ENCODE measurements at places on chromosomes 11 and 22.

- no peak overlapping the region for H3K27ac ChIP-seq
- no peaks in the 10 kb centered on the region for H3K4me1 ChIP-seq
- peaks cover 12% of the 10 kb centered on the region for H3K27me3 ChIP-seq
- no peaks in the 10 kb centered on the region for H3K36me3 ChIP-seq
- DNase-seq, result no peak
Observed at GRCh38 chr11:13480198-13480597, 15.6 kb downstream of the PTH start.

DNA sequence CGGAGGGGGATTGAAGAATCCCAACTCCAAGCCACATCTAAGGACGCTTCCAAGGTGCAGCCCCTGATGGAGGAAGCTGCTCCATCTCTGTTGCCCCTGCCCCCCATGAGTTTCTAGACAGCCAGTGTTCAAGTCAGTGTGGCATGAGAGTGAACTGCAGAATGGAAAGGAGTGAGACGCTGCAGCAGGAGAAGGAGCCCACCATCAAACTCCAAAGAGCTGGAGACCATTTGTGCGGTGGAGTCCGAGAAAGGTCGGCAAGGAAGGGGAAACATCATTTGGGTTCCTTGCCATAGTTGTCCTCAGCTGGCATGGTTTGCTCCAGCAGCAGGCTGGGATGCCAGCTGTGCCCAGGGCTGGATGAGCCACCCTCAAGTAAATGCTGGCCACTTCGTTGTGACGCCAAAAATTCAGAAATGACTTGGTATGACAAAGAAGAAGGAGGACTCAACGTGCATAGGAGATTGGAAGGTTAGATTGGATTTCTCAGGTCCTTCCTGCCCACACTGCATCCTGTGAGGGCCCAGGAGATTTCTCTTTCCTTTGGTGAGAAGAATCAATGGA is 16.4 kb downstream of the APOL2 start:
- H3K4me1 ChIP-seq, result no peaks in the 10 kb centered on the region
- H3K36me3 ChIP-seq, result peaks cover 8% of the 10 kb centered on the region
- H3K27ac ChIP-seq, result no peak overlapping the region
- H3K4me3 ChIP-seq, result no peak overlapping the region
- DNase-seq, result no peak
- peaks cover 8% of the 10 kb centered on the region for H3K27me3 ChIP-seq

- no peak overlapping the region for H3K27ac ChIP-seq
- no peaks in the 10 kb centered on the region for H3K36me3 ChIP-seq
- DNase-seq, result no peak
- H3K4me3 ChIP-seq, result no peak overlapping the region
Observed at GRCh38 chr11:132206993-132207392, 836.6 kb downstream of the NTM start.

DNA sequence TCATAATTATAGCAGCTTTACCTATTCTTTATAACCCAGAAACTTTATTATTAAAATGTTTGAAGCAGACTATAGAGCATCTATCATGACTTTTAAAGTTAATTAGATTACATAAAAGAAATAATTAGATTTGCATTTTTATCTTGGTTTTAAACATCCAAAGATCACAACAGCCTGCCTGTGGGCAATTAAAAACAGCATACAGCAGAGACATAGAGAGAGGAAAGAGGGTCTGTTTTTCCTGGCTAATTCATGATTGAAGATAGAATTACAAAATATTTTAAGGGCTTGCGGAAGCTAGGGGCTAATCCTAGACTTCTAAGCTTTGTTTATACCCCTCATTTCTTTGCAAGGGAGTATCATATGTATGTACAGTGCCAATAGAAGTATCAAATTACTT is 178.1 kb downstream of the SOX6 start:
- no peaks in the 10 kb centered on the region for H3K36me3 ChIP-seq
- no peaks in the 10 kb centered on the region for H3K27me3 ChIP-seq
- H3K27ac ChIP-seq, result no peak overlapping the region
- H3K4me3 ChIP-seq, result no peak overlapping the region

GRCh38 chr11:110453684-110454354 is 24.1 kb downstream of the FDX1 start:
- H3K4me1 ChIP-seq, result peaks cover 24% of the 10 kb centered on the region
- H3K4me3 ChIP-seq, result peak overlapping the region; percentile 22
- no peak overlapping the region for H3K27ac ChIP-seq

GRCh38 chr11:44879432-44879831 is 71.3 kb downstream of the TP53I11 start:
- no peaks in the 10 kb centered on the region for H3K4me1 ChIP-seq
- no peak overlapping the region for H3K4me3 ChIP-seq
- no peak for DNase-seq
- no peaks in the 10 kb centered on the region for H3K27me3 ChIP-seq
- H3K36me3 ChIP-seq, result no peaks in the 10 kb centered on the region

DNA sequence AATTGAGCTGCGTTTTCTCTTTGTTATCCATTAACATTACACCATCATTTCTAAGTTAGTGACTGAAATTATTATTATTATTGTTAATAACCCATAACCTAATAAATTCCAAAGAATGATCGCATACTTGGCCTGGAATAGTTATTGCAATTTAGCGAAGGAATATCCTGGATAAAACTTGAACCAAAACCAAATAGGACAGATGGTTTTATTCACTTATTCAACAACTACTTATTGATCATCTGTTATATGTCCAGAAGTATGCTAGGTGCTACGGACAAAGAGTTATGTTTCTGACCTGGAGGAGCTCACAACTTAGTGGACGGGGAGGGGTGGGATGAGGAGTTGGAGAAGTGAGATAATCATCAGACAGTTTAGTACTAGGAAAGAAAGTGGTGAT is 44.8 kb upstream of the ARHGAP20 start:
- H3K36me3 ChIP-seq, result no peaks in the 10 kb centered on the region
- H3K4me3 ChIP-seq, result no peak overlapping the region
- H3K27me3 ChIP-seq, result no peaks in the 10 kb centered on the region
- no peak overlapping the region for H3K27ac ChIP-seq
- H3K4me1 ChIP-seq, result no peaks in the 10 kb centered on the region
- DNase-seq, result no peak

DNA sequence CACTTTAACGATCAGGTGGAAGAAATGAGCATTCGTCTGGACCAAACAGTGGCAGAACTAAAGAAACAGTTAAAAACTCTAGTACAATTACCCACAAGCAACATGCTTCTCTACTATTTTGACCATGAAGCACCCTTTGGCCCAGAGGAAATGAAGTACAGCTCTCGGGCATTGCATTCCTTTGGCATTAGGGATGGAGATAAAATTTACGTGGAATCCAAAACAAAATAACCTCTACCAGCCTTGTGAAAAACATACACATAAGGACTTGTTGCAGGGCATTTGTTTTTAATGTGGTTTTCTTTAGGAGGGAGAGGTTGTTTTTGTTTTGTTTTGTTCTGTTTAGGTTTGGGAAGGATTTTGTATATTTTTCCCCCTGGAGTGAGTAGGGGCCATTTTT is 14.2 kb upstream of the TECTA start:
- no peak for DNase-seq
- H3K27ac ChIP-seq, result no peak overlapping the region
- H3K4me3 ChIP-seq, result no peak overlapping the region
- H3K4me1 ChIP-seq, result no peaks in the 10 kb centered on the region
- peaks cover 18% of the 10 kb centered on the region for H3K36me3 ChIP-seq

DNA sequence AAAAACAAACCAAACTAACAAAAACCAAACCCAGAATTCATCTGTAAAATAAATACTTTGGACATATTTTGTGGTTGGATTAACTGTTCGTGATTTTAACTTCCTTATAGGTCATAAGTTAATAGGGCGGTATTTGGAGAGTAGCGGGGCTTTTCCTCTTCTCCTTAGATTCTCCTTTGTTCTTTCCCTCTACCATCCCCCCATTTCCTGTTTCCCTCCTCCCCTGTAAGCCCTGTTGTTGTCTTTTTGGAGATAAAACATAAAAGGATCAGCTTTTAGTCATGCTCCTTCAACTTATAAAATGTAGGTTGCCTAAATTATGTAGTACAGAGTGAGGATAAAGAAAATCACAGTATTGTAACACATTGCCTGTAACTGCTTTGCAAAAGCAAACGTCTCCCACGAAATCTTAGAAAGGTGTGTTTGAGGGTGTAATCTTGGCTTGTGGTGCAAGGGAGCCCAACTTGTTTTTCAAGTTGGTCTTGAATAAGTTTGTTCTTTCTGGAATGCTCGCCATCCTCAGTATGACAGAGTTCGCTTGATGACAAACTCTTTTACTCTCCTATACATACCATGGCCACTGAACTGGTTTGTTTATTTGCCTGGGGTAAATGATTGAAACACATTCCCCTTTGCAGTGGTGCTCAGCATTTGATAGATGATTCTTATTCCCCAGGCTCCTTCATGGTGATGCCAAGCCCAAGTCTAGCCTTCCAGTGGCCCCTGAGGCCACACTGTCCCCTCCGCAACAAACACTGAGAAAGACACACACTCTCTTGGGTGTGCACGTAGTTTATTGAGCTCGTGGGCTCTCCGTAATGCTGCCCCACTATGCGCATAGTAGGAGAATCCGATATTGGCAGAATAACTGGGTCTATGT is 49.4 kb downstream of the TEAD1 start:
- no peak for DNase-seq
- H3K27me3 ChIP-seq, result peaks cover 30% of the 10 kb centered on the region
- H3K27ac ChIP-seq, result no peak overlapping the region
- no peaks in the 10 kb centered on the region for H3K4me1 ChIP-seq

DNA sequence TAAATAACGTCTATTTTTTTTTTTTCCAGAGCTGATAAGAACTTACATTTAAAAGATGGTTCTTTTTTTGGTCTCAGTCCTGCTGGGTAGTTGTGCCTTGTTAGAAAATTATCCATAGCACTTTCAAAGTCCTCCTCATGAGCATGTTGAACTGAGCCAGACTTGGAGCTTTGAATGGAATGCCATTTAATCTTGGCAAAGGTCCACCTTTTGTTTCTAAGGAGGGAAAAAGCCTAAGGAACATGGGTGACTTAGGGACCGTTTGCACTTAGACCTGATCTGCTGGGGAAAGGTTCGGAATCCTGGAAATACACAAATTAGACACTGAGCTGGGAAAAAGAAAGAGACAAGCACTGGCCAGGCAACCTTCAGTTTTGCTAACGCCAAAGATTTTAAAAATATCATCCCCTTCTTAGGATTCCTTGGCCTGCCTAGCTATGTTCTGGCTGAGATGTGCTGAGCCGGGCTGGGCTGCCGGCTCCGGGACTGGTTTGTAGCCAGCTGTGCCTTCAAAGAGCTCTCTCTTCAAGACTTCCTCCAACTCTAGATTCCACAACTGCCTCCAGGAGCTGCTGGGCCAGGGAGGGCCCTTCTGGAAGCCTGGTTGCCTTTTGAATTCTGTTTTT is 67.4 kb downstream of the ENDOD1 start:
- H3K27ac ChIP-seq, result no peak overlapping the region
- no peak for DNase-seq
- H3K4me1 ChIP-seq, result peaks cover 32% of the 10 kb centered on the region
- H3K36me3 ChIP-seq, result no peaks in the 10 kb centered on the region
- no peaks in the 10 kb centered on the region for H3K27me3 ChIP-seq

DNA sequence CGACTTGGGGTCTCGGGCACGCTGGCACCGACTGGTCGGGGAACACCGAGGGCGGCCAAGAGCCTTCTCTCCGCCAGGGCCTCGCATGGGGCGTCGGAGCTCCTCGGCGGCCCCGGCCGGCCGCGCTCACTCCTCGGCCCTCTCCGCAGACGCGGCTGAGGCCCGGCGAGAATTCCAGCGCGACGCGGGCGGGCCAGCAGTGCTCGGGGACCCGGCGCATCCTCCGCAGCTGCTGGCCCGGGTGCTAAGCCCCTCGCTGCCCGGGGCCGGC is 5.6 kb downstream of the TBX1 start:
- no peak for DNase-seq
- no peak overlapping the region for H3K27ac ChIP-seq
- H3K36me3 ChIP-seq, result no peaks in the 10 kb centered on the region
- H3K4me1 ChIP-seq, result peaks cover 28% of the 10 kb centered on the region

GRCh38 chr11:33001281-33001680 is 14.4 kb upstream of the DEPDC7 start:
- no peak overlapping the region for H3K4me3 ChIP-seq
- DNase-seq, result no peak
- H3K27ac ChIP-seq, result no peak overlapping the region
- H3K27me3 ChIP-seq, result no peaks in the 10 kb centered on the region

- no peak overlapping the region for H3K27ac ChIP-seq
- H3K27me3 ChIP-seq, result no peaks in the 10 kb centered on the region
- DNase-seq, result no peak
- no peaks in the 10 kb centered on the region for H3K36me3 ChIP-seq
Observed at GRCh38 chr11:130548491-130548833, 100.0 kb downstream of the ADAMTS15 start.

- peaks cover 6% of the 10 kb centered on the region for H3K27me3 ChIP-seq
- no peak overlapping the region for H3K4me3 ChIP-seq
- H3K4me1 ChIP-seq, result no peaks in the 10 kb centered on the region
Observed at GRCh38 chr11:119721129-119722120, 7.6 kb downstream of the NECTIN1 start.

- no peaks in the 10 kb centered on the region for H3K27me3 ChIP-seq
- H3K36me3 ChIP-seq, result peaks cover 16% of the 10 kb centered on the region
- H3K27ac ChIP-seq, result no peak overlapping the region
- H3K4me1 ChIP-seq, result no peaks in the 10 kb centered on the region
Observed at GRCh38 chr11:68763181-68763721, 11.9 kb upstream of the TESMIN start.

DNA sequence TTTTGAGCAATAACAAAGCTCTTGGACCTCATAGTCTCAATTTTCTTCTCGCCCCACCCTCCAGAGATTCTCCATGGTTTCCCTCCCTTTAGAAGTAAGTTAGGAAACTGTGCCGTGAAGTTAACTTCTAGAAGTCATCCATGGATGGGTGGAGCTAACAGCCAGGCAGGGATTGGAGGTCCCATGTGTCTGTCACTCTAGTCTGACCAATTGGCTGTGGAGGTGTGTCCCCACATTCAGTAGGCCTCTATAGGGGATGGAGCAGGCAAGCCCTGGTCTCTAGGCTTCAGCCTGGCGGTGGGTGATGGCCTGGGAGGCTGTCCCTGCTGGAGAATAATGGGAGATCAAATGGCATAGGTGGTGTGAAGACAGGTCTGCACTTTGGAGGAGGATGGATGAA is 50.7 kb downstream of the TP53I11 start:
- no peaks in the 10 kb centered on the region for H3K4me1 ChIP-seq
- H3K4me3 ChIP-seq, result no peak overlapping the region
- H3K27ac ChIP-seq, result no peak overlapping the region
- DNase-seq, result peak; percentile 9

GRCh38 chr11:809287-810039 is at the start of gene RPLP2:
Gene RPLP2 (plus strand): TSS chr11:809967. CDS start chr11:810235, 268 bp downstream.
- H3K27ac ChIP-seq, result peak within 1 kb of the TSS; percentile 95
- peaks cover 22% of the 10 kb centered on the region for H3K36me3 ChIP-seq
- peaks cover 42% of the 10 kb centered on the region for H3K4me1 ChIP-seq
- DNase-seq, result peak; percentile 98

GRCh38 chr22:39148026-39148726 is 4.3 kb downstream of the CBX7 start:
- H3K36me3 ChIP-seq, result peaks cover 6% of the 10 kb centered on the region
- no peak overlapping the region for H3K4me3 ChIP-seq
- DNase-seq, result no peak
- H3K4me1 ChIP-seq, result peaks cover 84% of the 10 kb centered on the region

Measured in CD4-positive, CD25-positive, alpha-beta regulatory T cell (primary cell).